Thymus (tissue), 14 donors: ENCODE measurements at places on chromosomes 7 and 10. TPM values are rescaled to one million over a fixed set of nuclear protein-coding genes. Genes with fewer than 3 reads are reported as not detected.

DNA sequence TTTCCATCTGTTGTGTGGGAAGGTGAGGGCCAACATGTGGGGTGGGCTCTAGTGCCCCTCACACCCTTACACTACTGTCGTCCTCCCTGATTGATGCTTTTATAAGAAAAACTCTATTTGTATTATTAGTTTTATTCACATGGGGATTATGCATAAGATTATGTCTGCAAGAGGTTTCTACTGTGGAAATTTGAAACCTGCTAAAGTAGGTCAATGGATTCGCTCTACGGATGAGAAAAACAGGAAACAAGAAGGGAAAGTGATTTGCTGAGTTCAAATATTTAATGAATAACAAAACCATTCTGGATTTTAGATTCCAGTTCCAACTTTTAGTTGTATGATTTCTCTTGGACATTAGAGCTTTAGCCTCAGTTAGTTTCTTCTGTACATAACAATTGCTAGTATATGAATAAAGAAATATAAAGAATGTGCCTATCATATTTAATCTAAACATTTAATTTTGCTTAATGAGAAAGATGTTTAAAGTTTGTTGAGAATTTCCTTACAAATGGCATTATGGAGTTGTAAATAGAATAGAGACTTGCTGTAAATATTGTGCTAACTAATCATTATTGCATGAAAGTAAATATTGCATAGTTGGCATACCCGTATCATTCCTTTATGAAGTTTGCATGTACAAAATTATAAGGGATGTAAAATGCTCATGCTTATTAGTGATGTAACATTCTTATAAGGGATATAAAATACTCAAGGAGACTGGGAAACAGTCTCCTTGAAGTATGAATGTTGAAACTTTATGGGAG lies 193.8 kb downstream of the THSD7A start:
- DNase-seq, result no peak
- no peaks in the 10 kb centered on the region for H3K27me3 ChIP-seq
- no peak overlapping the region for H3K4me3 ChIP-seq

DNA sequence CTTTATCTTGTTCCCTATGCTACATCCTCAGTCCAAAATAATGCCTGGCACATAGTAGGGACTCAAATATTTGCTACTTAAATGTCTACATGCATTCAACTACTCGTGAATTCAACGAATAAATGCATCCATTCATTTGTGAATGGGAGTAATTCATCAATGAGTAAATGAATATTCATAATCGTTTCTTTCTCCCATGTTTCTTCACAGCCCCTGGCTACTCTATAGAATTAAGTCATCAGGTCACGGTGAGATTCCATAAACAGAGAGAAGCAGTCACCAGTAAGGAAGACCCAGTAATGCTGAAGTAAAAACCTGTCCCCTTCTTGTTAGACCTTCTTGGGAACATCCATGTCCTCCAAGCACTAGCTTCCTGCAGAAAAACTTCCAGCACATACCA lies 48.4 kb downstream of the ATE1 start:
- H3K4me1 ChIP-seq, result no peaks in the 10 kb centered on the region
- H3K4me3 ChIP-seq, result no peak overlapping the region
- no peak for DNase-seq
- no peak overlapping the region for H3K27ac ChIP-seq

- no peak for DNase-seq
- H3K36me3 ChIP-seq, result no peaks in the 10 kb centered on the region
- no peak overlapping the region for H3K4me3 ChIP-seq
- no peaks in the 10 kb centered on the region for H3K27me3 ChIP-seq
- no peaks in the 10 kb centered on the region for H3K4me1 ChIP-seq
- no peak overlapping the region for H3K27ac ChIP-seq
Observed at GRCh38 chr7:131076711-131077181, 250.9 kb upstream of the MKLN1 start.

- H3K27me3 ChIP-seq, result no peaks in the 10 kb centered on the region
- no peak overlapping the region for H3K4me3 ChIP-seq
- peaks cover 19% of the 10 kb centered on the region for H3K4me1 ChIP-seq
- H3K36me3 ChIP-seq, result no peaks in the 10 kb centered on the region
Observed at GRCh38 chr7:22325671-22326070, 31.3 kb downstream of the RAPGEF5 start.

GRCh38 chr7:153090764-153091163 lies 331.2 kb downstream of the ACTR3B start:
- no peak overlapping the region for H3K4me3 ChIP-seq
- no peak for DNase-seq
- no peak overlapping the region for H3K27ac ChIP-seq
- no peaks in the 10 kb centered on the region for H3K36me3 ChIP-seq

GRCh38 chr10:97782455-97783228 lies 10.8 kb upstream of the SFRP5 start:
- no peak for DNase-seq
- no peak overlapping the region for H3K27ac ChIP-seq
- peaks cover 8% of the 10 kb centered on the region for H3K4me1 ChIP-seq
- no peaks in the 10 kb centered on the region for H3K36me3 ChIP-seq
- no peaks in the 10 kb centered on the region for H3K27me3 ChIP-seq
- H3K4me3 ChIP-seq, result no peak overlapping the region

DNA sequence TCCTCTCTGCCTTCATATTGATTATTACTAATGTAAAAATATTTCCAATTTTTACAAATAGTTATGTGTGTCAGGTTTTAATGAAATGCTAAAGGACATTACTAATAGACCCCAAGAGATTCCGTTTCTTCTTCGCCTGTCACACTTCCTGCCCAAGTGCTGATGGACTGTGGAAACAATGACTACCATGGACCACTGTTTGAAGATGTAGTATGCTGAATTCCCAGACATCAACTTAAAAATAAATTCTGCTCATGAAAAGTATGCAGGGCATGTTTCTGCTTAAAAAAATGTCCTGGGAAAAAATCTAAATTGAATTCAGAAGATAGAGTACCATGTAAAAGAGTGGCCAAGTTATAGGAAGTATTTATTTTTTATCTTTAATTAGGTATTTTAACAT lies 52.1 kb downstream of the ST7 start:
- no peak for DNase-seq
- no peak overlapping the region for H3K27ac ChIP-seq
- no peak overlapping the region for H3K4me3 ChIP-seq
- no peaks in the 10 kb centered on the region for H3K27me3 ChIP-seq
- peaks cover 18% of the 10 kb centered on the region for H3K4me1 ChIP-seq

DNA sequence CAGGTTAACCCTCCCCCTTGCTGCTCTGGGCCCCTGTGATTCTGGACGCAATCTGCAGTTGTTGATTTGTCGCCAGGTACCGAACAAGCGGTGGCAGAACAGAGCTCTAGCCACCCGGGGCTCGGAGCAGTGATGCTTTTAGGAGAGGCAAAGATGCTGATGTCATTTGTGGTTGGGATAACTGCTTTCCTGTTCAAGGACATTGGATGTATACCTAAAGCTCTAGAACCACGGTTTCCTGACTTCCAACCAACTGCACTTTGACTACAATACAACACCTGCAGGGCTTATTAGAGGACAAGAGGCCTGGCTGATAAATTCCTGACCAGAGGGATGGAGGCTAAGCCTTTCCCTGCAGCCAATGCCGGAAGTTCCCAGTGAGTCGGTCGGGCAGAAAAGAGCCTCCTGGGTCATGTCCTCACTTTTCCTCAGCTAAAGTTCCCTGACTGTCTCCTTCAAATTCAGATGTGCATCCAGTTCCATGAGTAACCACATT lies 6.5 kb upstream of the RBM20 start:
- no peak for DNase-seq
- no peak overlapping the region for H3K4me3 ChIP-seq
- H3K27ac ChIP-seq, result no peak overlapping the region
- no peaks in the 10 kb centered on the region for H3K36me3 ChIP-seq
- H3K27me3 ChIP-seq, result peaks cover 20% of the 10 kb centered on the region
- peaks cover 6% of the 10 kb centered on the region for H3K4me1 ChIP-seq

GRCh38 chr7:39468808-39469374 lies 97.3 kb upstream of the YAE1 start:
- H3K36me3 ChIP-seq, result no peaks in the 10 kb centered on the region
- H3K27me3 ChIP-seq, result no peaks in the 10 kb centered on the region
- H3K27ac ChIP-seq, result no peak overlapping the region
- DNase-seq, result no peak
- no peak overlapping the region for H3K4me3 ChIP-seq

- H3K27ac ChIP-seq, result no peak overlapping the region
- H3K27me3 ChIP-seq, result no peaks in the 10 kb centered on the region
- no peak for DNase-seq
- H3K4me1 ChIP-seq, result no peaks in the 10 kb centered on the region
- no peak overlapping the region for H3K4me3 ChIP-seq
Observed at GRCh38 chr7:83534488-83534887, 114.5 kb downstream of the SEMA3E start.

DNA sequence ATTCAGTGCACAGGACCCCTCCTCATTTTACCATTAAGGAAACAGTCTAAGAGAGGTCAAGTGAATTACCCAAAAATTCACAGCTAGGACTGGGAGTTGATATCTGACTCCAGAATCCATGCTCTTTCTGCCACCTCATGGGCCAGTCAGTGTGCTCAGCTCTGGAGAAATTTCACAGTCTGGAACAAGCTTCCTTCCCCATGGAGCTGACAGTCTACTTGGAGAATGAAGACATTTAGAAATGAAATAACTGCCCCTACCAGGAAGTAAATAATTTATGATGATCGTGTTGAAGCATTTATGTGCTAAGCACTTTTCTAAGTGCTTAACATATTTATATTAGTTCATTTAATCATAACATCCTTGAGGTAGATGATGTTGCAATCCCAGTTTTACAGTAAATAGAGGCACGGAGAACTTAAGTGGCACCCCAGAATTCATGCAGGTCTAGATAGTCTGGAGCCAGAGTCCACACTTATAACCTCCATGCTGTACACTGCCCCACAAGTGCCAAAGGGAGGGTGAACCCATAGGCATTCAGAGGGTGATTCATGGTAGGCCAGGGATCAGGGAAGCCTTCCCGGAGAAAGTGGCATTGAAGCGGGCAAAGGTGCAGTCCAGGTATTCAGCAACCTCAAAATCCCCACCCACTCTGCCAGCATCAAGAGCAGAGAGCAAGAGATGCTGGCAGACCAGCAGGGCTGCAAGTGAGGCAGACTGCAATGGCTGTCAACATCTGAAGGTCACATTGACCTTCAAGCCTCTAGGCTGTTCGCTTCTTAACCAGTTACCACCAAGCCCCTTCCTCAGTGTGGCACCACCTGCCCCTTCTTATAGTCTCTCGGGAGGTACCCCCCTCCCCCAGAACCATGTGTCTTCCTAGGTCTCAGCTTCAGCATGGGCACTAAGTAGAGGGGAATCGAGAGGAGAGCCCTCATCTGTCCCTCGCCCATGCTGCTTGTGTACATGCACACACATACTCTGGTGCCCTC lies 38.4 kb upstream of the LRRC4 start:
- no peak for DNase-seq
- H3K4me1 ChIP-seq, result peaks cover 30% of the 10 kb centered on the region
- H3K4me3 ChIP-seq, result no peak overlapping the region
- H3K27ac ChIP-seq, result no peak overlapping the region
- no peaks in the 10 kb centered on the region for H3K27me3 ChIP-seq

DNA sequence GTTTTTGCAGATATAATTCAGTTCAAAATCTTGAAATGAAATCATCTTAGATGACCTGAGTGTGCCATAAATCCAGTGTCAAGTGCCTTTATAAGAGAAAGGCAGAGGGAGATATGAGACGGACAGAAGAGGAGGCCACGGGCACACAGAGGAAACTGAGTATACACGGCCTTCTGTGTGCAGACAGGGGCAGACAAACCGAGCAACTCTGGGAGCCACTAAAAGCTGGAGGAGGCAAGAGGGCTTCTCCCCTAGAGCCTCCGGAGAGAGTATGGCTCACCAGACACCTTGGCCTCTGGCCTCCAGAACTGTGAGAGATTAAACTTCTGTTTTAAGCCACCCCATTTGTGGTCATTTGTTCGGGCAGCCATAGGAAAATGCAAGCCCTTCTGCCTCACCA lies 12.6 kb downstream of the TSPAN15 start:
- DNase-seq, result no peak
- H3K27me3 ChIP-seq, result no peaks in the 10 kb centered on the region
- H3K4me3 ChIP-seq, result no peak overlapping the region
- no peak overlapping the region for H3K27ac ChIP-seq
- peaks cover 35% of the 10 kb centered on the region for H3K4me1 ChIP-seq

- no peaks in the 10 kb centered on the region for H3K4me1 ChIP-seq
- no peak for DNase-seq
- no peak overlapping the region for H3K4me3 ChIP-seq
- no peaks in the 10 kb centered on the region for H3K36me3 ChIP-seq
- peak overlapping the region; percentile 68 for H3K27ac ChIP-seq
Observed at GRCh38 chr7:42677751-42678699, 233.8 kb downstream of the C7orf25 start.

- H3K36me3 ChIP-seq, result no peaks in the 10 kb centered on the region
- no peaks in the 10 kb centered on the region for H3K27me3 ChIP-seq
Observed at GRCh38 chr7:127189886-127190285, 62.9 kb downstream of the GRM8 start.

DNA sequence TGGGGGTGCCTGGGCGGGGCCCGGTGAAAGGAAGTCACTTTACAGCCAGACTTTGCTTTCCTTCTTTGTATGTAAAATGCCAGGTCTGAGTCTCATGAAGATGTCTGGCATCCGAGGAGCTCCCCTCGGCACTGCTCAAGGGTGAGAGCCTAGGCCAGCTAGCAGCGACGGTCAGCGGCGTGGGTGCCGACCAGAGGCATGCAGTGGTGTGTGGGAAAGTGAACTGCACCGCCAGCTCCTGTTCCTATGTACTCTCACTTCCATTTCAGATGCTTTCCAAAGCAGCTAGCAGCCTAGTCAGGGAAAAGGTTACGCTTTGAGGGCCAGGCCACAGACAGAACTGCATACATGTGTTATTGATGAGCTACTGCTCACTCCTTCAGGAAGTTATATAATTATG lies 172.8 kb downstream of the ZMYND11 start:
- H3K27me3 ChIP-seq, result no peaks in the 10 kb centered on the region
- DNase-seq, result no peak
- H3K4me3 ChIP-seq, result no peak overlapping the region
- no peak overlapping the region for H3K27ac ChIP-seq

GRCh38 chr10:63584725-63585035 lies 63.5 kb downstream of the REEP3 start:
- H3K4me3 ChIP-seq, result no peak overlapping the region
- no peak for DNase-seq
- H3K4me1 ChIP-seq, result no peaks in the 10 kb centered on the region
- no peaks in the 10 kb centered on the region for H3K27me3 ChIP-seq
- no peaks in the 10 kb centered on the region for H3K36me3 ChIP-seq
- H3K27ac ChIP-seq, result no peak overlapping the region

GRCh38 chr7:66756889-66757288 lies 16.4 kb downstream of the RABGEF1 start:
- H3K4me1 ChIP-seq, result no peaks in the 10 kb centered on the region
- H3K4me3 ChIP-seq, result no peak overlapping the region

The AS3MT gene
- 5.2 TPM for total RNA-seq

The ANKRD61 gene
- total RNA-seq, result 0.05 TPM

The SFTPD gene
- total RNA-seq, result 0.47 TPM

The DMBT1 gene
- 0.09 TPM for total RNA-seq

The GLI3 gene
- total RNA-seq, result 3.2 TPM

The PRPS1L1 gene
- total RNA-seq, result not detected

The ZNF804B gene
- total RNA-seq, result not detected
